ENCODE measurements at places on chromosomes 2 and 18.

GRCh38 chr2:129400826-129401225 lies 578.6 kb upstream of the RAB6C start:
- no peak for DNase-seq

DNA sequence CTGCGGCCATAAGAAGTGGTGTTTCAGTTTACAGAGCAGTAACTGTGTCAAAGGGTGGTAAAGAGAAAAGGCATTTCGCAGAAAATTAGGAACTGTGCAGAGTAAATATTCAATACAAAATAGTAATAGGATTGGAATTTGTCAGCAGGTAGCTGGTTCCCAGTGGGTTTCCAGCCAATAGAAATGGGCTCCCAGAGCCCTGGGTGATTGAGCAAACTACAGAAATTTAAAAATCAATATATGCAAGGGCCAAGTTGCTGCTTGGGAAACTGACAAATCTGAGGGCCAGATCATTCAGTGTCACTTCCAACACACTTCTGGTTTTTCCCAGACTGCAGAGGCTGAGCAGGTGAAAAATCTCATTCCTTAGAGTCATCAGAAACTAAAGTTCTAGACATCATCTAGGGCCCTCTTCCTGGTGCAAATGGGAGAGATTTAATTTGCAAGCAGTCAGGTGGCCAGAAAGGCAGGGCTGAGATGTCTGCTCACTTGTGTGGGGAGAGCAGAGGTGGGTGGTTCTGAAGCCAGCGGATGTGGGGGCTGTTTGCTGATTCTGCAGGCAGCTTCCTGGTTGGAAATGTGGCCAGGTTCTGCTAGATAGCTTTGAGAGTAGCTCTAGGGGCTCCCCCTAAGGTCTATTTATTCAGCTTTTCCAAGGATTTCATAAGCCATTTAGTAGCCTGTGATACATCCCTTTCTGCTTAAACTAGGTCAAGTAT lies 182.4 kb downstream of the NCK2 start:
- no peak for DNase-seq

- no peak for DNase-seq
These were observed 3.9 kb downstream of the ANKRD44 start for GRCh38 chr2:197306696-197307040.

DNA sequence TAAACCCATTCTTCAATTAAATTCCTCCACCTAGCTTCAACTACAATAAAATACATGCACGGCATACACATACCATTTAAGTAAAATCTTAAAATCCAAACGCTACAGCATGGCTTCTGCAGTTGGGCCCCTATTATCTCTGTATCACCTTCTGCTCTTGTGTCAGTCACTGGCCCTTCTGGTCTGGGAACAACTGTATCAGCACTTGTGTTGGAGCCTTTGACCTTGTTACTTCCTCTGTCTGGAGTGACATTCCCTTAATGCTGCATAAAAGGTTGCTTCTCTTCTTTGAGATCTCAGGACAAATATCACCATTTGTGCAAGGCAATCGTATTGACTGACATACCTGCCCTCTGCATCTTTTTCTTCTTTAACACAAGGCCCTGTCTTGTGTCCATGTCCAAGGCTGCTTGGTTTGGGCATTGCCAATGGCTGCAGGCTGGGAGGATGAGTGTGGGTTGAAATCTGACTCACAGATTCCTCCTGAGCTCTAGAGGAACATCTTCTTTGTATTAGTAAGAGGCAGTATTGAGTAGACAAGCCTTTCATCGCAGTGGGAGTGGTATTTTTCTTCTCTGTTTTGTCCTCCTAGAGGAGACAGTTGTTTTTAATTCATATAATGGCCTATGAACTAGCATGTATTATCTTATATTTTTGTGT lies 267.8 kb upstream of the TRIB2 start:
- DNase-seq: no peak

- no peak for DNase-seq
These were observed 28.4 kb downstream of the TMEM37 start for GRCh38 chr2:119460076-119460475.

DNA sequence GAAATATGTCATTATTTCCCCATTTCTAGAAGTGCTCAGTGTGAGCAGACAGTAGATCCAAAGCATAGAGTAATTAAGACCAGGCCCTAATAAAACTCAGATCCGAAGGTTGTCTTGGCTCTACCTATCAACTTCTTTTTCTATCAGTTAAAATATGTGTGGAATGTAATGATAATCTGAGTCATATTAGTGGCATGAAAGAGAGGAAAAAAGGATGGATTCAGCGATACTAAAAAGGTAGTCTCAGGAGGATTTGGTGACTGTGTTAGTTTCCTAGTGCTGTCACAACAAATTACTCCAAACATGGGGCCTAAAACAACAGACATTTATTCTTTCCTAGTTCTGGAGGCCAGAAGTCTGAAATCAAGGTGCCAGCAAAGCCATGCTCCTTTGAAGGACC lies 103.7 kb upstream of the NABP1 start:
- no peak for DNase-seq

DNA sequence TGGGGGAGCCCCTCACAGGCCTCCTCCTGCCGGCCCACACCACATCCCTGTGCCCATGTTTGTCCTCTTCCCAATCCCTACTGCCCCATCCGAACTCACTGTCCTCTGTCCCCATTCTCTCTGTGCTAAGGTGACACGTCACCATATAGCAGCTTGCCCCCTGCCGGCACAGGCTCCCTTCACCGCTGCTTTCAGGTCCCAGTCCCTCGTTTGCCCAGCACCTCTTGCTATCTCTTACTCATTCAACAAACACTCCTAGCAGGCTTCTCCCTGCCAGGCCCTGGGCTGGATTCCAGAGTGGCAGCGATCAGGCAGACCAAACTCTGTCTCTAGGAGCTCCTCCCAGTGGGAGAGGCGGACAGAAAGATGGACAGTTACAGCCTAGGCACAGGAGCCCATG lies 74.3 kb downstream of the TFCP2L1 start:
- no peak for DNase-seq

DNA sequence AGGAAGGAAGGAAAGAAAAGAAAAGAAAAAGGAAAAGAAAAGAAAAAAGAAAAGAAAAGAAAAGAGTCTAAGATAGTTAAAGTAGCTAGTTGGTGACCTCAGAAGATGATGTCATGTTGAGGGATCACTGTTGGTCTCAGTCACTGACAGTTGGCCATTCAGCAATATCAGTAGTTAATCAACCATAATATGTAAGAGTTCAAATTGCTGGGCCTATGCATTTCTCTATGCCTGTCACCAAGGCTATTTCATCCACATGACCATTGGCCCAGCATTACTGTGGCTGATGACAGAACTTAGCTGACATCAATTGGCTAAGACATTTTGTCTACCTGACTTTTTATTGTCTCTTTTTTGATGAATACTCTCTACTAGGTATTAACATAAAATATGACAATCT lies 435.5 kb upstream of the CRIM1 start:
- no peak for DNase-seq

DNA sequence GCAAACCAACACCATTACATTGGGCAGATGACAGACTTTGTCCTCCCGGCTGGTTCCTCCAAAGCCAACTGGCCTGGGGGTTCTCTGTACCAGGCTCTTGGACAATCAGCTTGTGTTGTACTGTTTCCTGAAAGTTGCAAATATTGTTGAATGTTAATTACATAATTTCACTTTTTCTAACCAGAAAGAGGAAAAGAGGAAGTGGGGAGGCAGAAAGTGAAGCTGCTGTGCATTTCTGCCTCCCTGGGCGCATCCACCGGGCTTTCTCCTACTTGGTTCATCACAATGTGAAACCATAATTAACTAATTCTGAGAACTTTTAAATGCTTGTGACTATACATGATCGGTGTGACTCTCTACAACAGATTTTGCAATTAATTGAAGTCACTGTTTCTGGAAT lies 10.1 kb downstream of the TWIST2 start:
- DNase-seq: no peak

Data from smooth muscle cell of the brain vasculature (primary cell).